ENCODE measurements at places on chromosomes 4 and X.

DNA sequence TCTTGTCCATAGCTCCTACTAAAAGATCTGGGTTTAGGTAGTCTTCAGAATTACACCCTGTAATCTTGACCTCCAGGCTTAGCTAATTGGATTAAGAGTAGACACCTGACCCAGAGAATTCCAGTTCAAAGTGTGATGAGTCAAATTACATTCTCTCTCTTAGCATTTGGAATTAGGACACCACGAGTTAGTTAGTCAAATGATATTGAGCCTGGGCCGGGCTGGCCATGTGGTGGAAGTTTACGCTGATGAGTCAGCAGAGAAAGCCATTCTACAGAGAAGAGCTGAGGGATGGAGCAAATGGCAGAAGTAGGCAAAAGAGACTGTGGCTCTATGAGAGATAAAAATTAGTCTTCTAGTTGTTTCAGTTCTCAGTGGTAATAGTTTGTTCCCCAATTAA, 31.1 kb downstream of the CEP44 start:
- no peak for DNase-seq

DNA sequence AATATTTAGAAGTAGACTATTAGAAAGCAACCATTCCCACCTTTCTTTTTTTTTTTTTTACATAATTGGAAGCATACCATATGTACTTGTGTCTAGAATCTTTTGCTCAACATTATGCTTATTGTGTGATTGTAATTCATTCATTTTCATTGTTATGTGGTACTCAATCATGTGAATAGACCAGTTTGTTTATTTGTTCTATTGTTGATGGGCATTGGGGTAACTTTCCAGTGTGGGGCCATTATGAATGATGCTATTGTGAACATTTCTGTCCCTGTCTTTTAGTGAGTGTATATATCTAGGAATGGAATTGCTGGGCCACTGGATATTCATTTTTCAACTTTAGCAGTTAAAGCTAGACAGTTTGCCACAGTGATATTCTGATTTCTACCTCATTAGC, 62.5 kb upstream of the MCUB start:
- no peak for DNase-seq

- DNase-seq: no peak
Measured at GRCh38 chr4:17468619-17469221, 43.2 kb downstream of the QDPR start.

GRCh38 chr4:120842031-120842430, 80.5 kb downstream of the PRDM5 start:
- no peak for DNase-seq

DNA sequence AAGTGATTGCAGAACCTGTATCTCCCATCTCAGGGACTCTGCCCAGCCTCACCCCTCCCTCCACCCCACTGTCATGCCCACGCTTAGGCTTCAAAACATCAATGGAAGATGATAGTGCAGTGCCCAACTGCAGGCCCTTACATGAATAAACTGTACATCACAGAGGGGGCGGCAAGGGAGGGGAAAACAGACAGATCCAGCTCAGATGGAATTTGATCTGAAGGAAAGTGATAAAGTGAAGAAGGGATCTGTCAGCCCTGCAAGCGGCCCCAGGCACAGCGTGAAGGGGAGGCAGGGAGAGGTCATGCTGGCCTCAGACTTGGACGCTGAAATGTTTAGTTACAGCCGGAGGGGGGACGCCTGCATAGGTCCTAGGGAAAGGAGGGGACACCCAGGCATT, 38.5 kb downstream of the GYG2 start:
- no peak for DNase-seq

- DNase-seq: peak; percentile 84
Measured at GRCh38 chr4:10461091-10461849, 4.0 kb upstream of the ZNF518B start.

DNA sequence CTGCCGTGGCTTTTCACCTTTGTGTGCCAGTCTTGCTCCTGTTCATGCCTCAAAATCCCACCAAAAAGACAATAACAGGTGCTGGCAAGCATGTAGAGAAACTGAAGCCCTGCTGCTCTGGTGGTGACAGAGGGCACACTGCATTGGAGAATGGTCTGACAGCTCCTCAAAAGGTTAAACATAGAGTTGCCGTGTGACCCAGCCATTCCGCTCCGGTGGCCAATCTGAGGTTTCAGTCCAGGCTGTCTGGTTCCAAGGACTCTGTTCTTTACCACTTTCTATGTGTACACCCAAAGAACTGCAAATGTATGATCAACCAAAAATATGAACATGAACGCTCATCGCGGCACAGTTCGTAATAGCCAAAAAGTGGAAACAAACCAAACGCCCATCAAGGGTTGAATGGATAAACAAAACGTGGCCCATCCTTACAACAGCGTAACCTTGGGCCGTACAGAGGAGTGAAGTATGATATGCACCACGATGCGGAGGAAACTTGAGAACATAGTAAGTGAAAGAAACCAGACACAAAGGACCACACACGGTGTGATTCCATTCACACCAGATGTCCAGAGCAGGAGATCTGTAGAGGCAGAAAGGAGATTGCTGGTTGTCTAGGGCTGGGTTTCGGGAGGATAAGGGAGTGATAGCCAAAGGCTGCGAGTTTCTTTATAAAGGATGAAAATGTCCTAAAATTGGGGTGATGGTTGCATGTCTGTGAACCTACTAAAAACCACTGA, 33.6 kb upstream of the WFS1 start:
- DNase-seq: no peak

GRCh38 chrX:20205927-20206708, 60.6 kb downstream of the RPS6KA3 start:
- DNase-seq: no peak

DNA sequence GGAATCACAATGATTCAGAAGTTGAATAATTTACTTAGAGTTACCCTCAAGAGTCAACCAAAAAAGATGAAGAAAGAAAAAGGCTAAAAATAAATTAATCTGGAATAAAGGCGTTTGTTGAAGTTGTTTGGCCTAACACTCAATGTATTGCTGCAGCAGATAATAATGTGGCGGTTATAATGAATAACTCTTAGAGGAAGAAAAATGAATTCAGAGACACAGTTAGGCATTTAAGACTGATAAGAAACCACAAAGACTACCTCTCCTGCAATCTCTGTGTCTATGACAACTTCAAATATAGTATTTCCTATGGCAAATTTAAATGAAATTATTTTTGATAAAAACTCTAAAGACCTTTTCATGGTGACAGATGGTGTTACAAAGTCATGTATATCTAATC, 1369.1 kb upstream of the AGA start:
- DNase-seq: no peak

GRCh38 chr4:150582146-150582872, at the start of gene MAB21L2:
MAB21L2 (plus strand) TSS chr4:150582151; CDS start chr4:150583030, 879 bp downstream.
- no peak for DNase-seq

DNA sequence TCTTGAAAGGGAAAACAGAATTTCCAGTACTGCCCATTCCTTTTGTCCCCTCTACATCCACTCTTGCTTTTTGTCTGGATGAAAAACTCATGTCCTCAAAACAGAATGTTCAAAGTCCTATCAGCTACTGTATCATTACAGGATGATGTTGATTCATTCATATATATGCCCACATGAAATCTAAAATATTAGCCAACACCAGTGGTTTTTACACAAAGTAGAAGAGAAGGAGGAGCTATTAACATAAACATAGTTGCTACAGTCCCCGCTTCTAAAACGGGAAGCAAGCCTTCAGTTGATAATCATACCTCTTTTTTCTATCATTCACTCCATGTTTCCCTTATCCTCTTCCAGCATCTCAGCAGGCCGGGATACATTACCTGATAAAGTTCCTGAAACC, 7.7 kb upstream of the THOC2 start:
- no peak for DNase-seq

- DNase-seq: no peak
Measured at GRCh38 chr4:151323667-151324066, 1.7 kb downstream of the SH3D19 start.

- no peak for DNase-seq
Measured at GRCh38 chr4:59945277-59945676, 1254.8 kb upstream of the ADGRL3 start.

DNA sequence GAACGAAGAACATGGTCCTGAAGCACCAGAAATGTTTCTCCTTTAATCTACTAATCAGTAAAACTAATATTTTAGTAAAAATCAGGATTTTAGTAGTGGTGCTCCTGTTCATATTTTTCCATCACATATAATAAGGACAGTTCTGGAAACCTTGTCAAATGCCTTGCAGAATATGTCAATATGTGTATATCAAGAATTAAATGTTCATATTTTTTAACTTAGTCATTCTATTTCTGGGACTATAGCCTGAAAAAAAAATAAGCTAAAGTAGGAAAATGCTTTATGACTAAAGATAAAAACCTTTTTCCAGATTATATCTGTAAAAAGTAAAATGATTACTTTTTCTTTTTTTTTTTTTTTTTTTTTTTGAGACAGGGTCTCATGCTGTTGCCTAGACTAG, 65.1 kb downstream of the MAB21L2 start:
- no peak for DNase-seq
